ENCODE measurements at places on chromosomes 13 and 19.

- DNase-seq = no peak
These were observed 33.7 kb downstream of the GATAD2A start for GRCh38 chr19:19439176-19439482.

GRCh38 chr19:46533078-46533620, 37.5 kb upstream of the PNMA8B start:
- peak; percentile 77 for DNase-seq

- peak; percentile 71 for DNase-seq
These were observed 8.3 kb upstream of the CDC42EP5 start for GRCh38 chr19:54481326-54481930.

- DNase-seq = peak; percentile 17
These were observed 100.0 kb downstream of the GADD45B start for GRCh38 chr19:2575734-2576481.

DNA sequence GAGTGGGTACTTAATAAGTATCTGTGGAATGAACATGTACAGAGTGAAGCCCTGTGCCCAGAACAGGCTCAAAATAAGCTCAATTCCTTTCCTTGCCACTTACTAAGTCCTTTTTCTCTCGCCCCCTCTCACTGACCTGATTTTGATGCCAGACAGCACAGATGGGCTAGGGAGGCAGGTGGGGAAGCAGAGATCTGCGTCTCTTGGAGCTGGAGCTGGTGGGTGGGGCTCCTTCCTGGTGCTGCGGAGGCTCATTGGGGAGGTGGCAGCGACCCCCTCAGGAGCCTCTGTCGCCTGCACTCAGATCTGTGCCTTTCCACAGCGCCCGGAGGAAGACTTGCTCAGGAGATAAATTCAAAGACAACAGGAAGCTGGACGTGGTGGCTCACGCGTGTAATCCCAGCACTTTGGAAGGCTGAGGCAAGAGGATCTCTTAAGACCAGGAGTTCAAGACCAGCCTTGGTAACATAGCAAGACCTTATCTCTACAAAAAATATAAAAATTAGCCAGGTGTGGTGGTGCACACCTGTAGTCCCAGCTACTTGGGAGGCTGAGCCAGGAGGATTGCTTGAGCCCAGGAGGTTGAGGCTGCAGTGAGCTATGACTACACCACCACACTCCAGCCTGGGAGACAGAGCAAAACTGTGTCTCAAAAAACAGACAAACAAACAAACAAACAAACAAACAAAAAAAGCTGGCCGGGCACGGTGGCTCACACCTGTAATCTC, 14.6 kb downstream of the AKT2 start:
- no peak for DNase-seq

GRCh38 chr19:15948223-15949058, at the start of gene OR10H4:
TSS of gene OR10H4 (plus strand) at chr19:15949008. CDS start at chr19:15949008, 0 bp downstream.
- DNase-seq = no peak

- peak; percentile 26 for DNase-seq
These were observed 7.0 kb downstream of the CUL4A start for GRCh38 chr13:113216254-113217048.

- DNase-seq = no peak
These were observed 90.0 kb downstream of the SLC7A1 start for GRCh38 chr13:29505511-29505910.

DNA sequence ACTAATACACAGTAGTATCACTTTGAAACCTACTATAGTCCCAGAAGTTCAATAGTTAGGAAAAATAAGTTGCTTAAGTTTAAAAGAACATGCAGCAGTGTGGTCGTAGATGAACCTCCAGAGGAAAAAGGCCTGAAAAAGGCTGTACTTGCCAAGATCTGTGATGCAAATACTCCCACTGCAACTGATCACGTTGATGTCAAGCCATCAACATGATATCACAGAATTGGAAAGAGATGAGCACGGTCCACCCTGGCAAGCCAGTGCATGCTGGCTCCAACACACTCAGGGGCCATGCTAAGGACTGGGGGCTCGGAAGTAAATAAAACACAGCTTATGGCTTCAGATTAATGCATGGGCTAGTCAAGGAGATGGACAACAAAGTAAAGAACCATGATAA, 71.8 kb upstream of the LRCH1 start:
- no peak for DNase-seq

- DNase-seq = no peak
These were observed 144.2 kb upstream of the ZNF507 start for GRCh38 chr19:32201211-32201610.

DNA sequence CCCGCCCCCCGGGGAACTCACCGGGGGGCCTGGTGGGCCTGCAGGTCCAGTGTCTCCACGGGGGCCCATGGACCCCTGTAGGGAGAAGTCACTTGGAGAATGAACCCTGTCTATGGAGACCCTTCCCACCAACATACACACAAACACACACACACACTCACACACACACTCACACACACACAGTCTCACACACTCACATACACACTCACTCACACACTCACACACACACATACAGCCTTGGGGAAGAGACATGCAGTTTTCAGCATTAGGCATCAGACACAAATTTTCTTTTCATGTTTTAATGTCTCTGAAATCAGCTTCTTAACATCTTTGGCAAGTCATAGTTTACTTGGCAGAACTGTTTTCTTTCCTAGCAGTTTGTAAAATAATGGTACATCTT, 31.0 kb upstream of the OLFM2 start:
- DNase-seq = no peak

DNA sequence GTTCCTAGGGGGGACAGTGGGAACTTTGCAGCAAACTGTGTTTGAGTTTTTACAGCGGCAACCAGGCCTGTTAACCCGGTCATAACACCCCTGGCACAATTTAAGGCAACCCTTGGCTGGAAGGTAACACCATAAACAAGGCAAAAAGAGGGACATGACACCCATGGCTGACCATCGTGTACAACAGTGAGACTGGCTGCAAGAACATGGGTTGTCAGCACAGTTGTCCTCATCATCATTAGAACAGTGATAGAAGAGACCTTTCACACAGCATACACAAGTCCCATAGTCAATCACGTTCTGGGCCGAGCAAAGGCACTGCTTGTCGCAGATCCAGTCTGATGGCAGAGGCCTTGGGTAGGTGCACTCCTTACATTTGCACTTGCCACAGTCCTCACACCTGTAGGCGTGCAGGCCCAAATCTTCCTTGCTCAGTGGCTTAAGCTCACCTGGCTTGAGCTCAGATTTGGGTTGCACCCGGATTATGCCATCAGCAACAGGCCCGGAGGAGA, 4.1 kb downstream of the SPRY2 start:
- DNase-seq = peak; percentile 33

GRCh38 chr19:13574933-13575332, 68.7 kb upstream of the CACNA1A start:
- DNase-seq = peak; percentile 42

- DNase-seq = no peak
These were observed 1.7 kb downstream of the PRDX2 start for GRCh38 chr19:12799742-12800465.

- no peak for DNase-seq
These were observed 567.5 kb downstream of the MYO16 start for GRCh38 chr13:109196948-109197347.

- no peak for DNase-seq
These were observed 72.2 kb downstream of the CDADC1 start for GRCh38 chr13:49319951-49320350.

- no peak for DNase-seq
These were observed 24.0 kb upstream of the TEX29 start for GRCh38 chr13:111296417-111296816.

- no peak for DNase-seq
These were observed 1.1 kb downstream of the ZNF550 start for GRCh38 chr19:57558525-57558924.

- DNase-seq = no peak
These were observed 108.4 kb downstream of the ZNF557 start for GRCh38 chr19:7177926-7178325.

GRCh38 chr19:51367255-51367564, 1.0 kb upstream of the ETFB start:
- DNase-seq = no peak

GRCh38 chr13:76790980-76791819, 95.0 kb downstream of the KCTD12 start:
- no peak for DNase-seq

GRCh38 chr19:18601875-18602274, 4.7 kb downstream of the CRLF1 start:
- no peak for DNase-seq

GRCh38 chr13:98976338-98976737, 1.5 kb downstream of the DOCK9 start:
- DNase-seq = no peak

DNA sequence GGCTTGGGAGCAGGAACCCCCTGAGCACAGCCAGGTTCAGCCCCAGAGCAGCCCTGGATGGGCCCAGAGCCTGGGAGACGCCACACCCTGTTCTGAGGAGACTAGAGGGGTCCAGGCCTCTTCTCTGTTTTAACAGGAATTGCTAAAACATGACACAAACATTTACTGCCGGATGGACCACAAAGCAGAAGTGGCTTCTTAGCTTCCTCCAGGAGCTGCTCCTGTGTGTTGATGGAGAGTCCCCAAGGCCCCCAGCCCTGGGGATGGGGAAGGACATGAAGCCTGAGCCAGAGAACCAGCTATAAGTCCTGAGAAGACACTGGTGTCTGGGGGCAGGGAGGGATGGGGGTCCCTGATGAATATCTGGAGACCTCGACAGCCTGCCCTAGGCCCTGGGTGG, 14.6 kb downstream of the CEACAM3 start:
- peak; percentile 62 for DNase-seq

DNA sequence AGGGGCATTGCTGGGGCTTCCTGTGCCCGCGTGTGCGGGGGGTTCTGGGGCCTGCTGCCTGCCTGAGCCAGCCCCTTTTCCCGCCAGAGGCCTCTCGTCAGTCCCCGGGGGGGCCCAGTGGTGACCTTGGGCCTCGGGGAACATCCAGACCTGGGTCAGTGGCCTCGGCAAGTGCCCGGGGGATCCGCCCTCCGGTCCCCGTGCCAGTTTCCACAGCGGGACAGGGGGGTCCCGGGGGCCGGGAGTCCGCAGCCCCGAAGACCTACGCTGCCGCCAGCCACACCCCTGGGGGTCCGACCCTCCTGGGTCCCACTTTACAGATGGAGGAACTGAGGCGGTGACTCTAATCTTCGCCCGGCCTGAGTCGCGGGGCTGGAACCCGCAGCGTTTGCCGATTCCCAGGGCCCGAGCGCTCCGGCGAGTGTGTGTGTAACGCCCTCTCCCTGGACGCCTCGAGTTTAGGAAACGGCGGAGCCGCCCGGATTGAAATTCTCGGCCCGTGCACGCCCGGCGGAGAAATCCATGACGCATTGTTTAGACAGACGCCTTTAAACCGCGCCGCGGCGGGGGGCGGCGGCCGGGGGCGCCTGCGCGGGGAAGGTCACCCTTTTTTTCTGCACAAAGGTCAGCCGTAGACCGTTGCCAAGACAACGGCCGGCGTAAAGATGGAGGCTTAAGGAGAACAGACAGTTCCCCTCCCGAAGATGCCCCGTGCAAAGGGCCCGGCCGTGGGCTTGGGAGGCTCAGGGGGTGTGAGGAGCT, 39.3 kb downstream of the EFNA2 start:
- peak; percentile 53 for DNase-seq

DNA sequence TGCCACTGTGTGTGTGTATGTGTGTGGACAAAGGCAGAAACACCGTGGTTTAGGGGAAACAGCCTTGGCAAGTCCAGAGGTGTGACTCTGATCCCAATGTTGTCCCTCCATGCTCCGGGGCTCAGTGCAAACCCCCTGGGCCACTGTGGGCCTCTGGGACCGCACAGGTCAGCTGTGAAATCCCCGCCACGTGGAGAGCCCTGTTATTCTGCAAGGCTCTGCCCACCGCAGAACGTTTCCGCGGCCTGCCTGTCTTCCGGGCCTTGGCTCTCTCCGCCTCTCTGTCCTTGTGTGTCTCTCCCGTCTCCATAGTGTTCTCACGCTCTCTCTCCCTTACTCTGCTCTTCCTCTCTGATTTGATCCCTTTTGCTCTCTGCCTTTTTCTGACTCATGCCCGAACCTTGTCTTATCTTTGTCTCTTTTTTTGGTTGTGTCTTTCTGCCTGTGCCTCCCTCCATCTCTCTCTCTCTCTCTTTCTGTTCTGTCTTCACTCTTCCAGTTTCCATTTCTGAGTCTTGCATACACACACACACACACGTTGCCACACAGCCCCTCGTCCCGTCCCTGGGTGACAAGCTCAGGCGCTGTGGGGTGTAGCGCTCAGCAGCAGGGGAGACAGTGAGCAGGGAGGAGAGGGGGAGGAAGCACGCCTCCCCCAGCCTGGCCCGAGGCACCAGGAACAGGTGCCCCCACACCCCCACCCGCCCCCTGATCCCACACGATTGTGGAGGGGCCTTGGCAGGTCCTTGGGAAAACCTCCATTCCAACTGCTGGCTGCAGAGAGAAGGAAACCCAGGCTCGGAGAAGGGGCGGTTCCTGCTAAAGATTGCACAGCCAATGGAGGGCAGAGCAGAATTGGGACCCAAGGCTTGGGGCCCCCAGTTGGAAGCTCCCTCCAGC, 3.0 kb downstream of the TTYH1 start:
- DNase-seq = peak; percentile 74

GRCh38 chr13:99486996-99487395, 14.3 kb upstream of the TM9SF2 start:
- DNase-seq = no peak

- DNase-seq = peak; percentile 40
These were observed 15.0 kb upstream of the DHRS12 start for GRCh38 chr13:51818781-51819511.

DNA sequence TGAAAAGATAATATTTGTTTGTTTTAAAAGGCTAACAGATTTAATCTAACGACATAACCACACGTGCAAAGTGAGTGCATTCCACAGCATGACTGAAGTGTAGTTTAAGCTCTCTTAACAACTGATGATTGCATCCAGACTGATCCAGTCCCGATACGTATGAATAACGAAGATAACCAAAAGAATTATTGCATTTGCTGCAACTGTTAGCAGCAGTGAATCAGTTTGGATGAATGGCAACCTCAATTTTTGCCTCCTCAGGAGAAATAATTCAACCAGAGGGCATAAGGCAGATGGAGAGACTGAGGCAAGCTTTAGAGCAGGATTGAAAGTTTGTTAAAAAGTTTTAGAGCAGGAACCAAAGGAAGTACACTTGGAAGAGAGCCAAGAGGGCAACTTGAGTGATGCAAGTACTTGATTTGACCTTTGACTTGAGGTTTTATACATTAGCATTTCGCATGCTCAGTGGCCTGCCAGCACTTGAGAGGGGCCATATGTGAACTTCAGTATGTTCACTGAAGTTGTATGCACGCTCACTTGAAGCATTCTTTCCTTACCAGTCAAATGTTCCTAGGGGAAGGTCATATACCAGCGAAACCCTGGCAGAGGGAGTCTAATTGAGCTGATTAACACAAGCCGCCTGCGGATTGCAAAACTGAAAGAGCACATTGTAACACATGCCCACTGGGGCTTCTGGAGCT, 835.0 kb upstream of the PCDH20 start:
- no peak for DNase-seq

GRCh38 chr19:48842789-48843162, 6.5 kb upstream of the HSD17B14 start:
- DNase-seq = peak; percentile 62

DNA sequence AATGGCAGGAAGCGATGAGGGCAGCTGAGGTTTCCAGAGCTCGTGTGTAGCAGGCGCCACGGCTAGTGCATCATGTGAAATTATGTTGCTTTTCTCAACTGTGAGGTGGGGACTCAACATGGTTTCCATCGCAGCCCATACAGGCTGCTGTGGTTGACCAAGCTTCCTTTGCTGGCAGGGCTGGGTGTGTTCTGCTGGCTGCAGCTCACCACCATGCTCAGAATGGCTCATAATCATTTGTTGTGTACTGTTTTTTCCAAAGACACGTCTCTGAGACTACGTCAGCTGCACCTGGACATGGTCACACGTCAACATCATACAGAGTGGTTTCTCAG, 16.1 kb upstream of the RASA3 start:
- DNase-seq = no peak

Data from Ammon's horn (tissue), 1 donor.